ENCODE measurements at places on chromosomes 13 and 19. TPM values are rescaled to one million over a fixed set of nuclear protein-coding genes. Genes with fewer than 3 reads are reported as not detected.
A peak's percentile ranks its signal among the peaks of the same experiment; 100 is the strongest.

Gene FOSB
- 43.8 TPM for total RNA-seq

Gene CYP4F11
- total RNA-seq = not detected

Gene SLC25A41
- 0.20 TPM for total RNA-seq

Gene TICAM1
- total RNA-seq = 12.3 TPM

Gene RCBTB1
- total RNA-seq = 20.1 TPM

Gene RAB20
- total RNA-seq = 7.8 TPM

Gene AP1M2
- not detected for total RNA-seq

Gene UPK1A
- total RNA-seq = not detected

- H3K27me3 ChIP-seq = no peaks in the 10 kb centered on the region
- no peak overlapping the region for H3K27ac ChIP-seq
- no peaks in the 10 kb centered on the region for H3K36me3 ChIP-seq
Observed at GRCh38 chr13:96229356-96229755, 139.4 kb downstream of the HS6ST3 start.

DNA sequence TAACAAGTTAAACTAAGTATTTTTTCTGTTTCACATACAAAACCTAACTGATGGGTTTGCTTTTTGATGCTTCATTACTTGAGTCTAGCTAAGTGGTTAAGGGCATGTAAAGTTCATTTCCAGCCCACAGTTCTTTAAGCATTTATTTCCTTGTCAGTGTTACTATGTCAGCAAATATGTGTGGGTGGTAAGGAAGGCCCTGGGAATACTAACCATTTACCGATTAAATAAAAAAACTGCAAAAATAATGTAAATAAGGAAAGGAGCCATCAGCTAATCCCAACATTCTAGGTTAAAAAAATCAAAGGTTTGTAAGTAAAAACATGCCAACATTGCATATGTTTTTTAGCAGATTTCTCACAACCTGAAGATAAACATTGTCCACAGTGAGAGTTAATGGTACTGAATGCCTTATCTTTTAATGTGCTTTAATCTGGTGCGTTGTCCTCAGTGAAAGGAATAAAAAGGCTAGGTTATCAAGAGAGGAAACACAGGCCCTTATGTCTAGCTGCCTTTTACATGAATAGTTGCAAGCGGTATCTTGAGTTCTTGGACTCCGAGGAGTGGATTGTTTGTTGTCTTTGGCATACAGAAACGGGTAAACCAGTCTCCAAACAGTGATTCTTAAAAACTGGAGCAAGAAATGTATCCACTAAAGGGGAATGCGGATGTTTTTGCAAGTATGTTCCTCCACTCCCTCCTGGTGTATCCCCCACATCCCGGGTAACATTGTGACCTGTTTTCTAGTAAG is 949.6 kb upstream of the SLC10A2 start:
- H3K27ac ChIP-seq = no peak overlapping the region
- DNase-seq = no peak
- peaks cover 10% of the 10 kb centered on the region for H3K4me1 ChIP-seq

- H3K4me3 ChIP-seq = no peak overlapping the region
- H3K27me3 ChIP-seq = no peaks in the 10 kb centered on the region
- H3K27ac ChIP-seq = peak overlapping the region; percentile 98
- DNase-seq = peak; percentile 14
- peaks cover 49% of the 10 kb centered on the region for H3K4me1 ChIP-seq
Observed at GRCh38 chr19:47107953-47108746, 5.4 kb downstream of the ZC3H4 start.

DNA sequence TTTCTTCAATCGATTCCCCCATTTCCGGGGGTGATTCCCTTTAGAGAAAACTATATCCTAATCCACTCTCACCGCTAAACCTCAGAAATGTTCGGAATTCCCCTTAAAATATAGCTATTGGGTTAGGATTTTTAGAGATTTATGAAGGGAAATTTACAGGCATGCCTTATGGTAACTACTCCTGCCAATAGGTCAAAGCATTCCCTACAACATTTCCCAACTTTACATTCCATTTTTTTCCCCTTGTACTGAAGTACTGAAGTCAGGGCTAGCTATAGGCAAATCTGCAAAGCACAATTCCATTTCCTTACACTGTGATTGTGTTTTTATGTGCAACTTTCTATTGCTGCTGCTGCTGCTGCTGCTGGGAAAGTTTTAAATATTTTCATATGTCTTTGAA is 2.1 kb downstream of the EDNRB start:
- no peak for DNase-seq
- H3K4me3 ChIP-seq = no peak overlapping the region
- H3K27me3 ChIP-seq = peaks cover 5% of the 10 kb centered on the region
- H3K36me3 ChIP-seq = no peaks in the 10 kb centered on the region
- H3K4me1 ChIP-seq = peaks cover 6% of the 10 kb centered on the region

GRCh38 chr19:55141696-55142095 is 7.3 kb downstream of the TNNT1 start:
- no peak overlapping the region for H3K27ac ChIP-seq
- peaks cover 3% of the 10 kb centered on the region for H3K4me1 ChIP-seq

DNA sequence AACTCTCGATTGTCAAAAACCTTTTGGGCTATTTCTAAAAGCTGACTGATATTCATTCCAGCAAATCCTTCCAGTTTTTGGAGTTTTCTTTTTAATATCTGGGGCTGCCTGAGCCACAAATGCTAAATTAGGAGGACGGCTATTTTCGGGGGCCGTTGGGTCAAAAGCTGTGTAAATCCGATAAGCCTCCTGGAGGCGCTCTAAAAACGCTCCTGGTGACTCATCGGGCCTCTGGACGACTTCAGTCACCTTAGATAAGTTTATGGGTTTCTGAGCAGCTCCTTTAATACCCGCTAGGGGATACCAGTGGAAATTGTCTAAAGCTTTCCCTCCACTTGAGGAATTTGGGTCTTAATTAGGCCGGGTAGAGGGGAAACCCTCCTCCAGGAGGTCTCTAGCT is 66.4 kb downstream of the ZNF730 start:
- no peak overlapping the region for H3K4me3 ChIP-seq
- peaks cover 6% of the 10 kb centered on the region for H3K36me3 ChIP-seq
- H3K27ac ChIP-seq = no peak overlapping the region
- no peak for DNase-seq
- no peaks in the 10 kb centered on the region for H3K27me3 ChIP-seq
- H3K4me1 ChIP-seq = no peaks in the 10 kb centered on the region

DNA sequence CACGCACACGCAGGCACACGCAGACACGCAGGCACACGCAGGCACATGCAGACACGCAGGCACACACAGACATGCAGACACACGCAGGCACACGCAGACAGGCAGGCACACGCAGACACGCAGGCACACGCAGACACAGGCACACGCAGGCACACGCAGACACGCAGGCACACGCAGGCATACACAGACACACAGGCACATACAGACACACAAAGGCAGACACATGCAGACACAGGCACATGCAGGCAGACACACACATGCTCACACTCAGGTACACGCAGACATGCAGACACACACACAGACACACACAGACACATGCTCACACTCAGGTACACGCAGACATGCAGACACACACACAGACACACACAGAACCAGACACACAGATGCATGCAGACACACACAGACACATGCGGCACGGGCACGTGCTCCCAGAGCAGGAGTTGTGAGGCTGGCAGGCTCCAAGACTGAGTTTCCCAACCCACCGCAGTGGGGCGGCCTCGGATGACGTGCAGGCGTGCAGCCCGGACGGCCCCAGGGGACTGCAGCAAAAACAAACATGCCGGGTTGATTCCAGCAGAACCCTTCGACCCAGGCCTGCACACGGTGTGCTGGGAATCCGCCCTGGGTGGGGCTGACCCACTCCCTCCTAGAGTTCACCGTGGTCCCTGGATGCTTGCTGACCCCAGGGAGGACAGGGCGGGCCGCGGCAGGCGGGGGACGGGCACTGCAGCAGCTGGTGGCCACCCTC is 100.0 kb downstream of the GADD45B start:
- H3K27ac ChIP-seq = peak overlapping the region; percentile 96
- no peaks in the 10 kb centered on the region for H3K36me3 ChIP-seq
- peak; percentile 95 for DNase-seq
- H3K4me1 ChIP-seq = peaks cover 54% of the 10 kb centered on the region
- no peaks in the 10 kb centered on the region for H3K27me3 ChIP-seq

DNA sequence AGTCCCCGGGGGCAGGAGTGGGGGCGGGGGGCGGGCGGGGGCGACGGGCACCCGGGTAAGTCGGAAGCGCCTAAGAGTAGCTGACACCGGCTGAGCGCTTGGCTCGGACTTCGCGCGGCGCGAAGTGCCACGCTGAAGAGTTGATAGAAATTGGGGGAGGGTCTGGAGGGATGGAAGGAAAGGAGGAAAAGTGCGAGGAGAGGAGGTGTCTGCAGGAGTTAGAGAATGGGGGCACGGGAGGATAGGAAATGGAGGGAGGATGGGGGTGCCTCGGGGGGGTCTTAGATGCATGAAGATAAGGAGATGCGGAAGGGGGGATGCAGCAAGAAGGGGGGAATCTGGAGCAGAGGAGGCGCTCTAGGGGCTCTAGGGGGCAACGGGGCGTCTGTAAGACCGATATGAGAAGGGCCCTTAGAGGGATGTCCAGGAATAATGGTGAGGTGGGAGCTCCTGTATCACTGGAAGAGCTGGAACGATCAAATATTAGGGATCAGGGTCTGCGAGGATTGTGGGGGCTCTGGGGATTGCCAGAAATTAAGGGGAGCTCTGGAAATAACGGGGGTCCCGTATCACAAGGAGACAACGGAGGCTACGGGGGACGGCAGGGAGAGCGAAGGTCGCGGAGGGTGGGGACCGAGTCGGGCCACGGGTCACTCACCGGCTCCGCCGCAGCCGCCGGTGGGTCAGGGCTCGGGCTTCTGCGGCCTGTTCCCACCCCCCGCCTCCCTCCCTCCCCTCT is at the start of gene MYPOP:
TSS of gene MYPOP (minus strand) at position 702 of the 739 bp plus-strand sequence. CDS start 840 bp downstream, outside the sequence.
- peaks cover 12% of the 10 kb centered on the region for H3K36me3 ChIP-seq
- H3K4me3 ChIP-seq = peak within 1 kb of the TSS; percentile 90
- no peak for DNase-seq
- no peaks in the 10 kb centered on the region for H3K27me3 ChIP-seq
- H3K4me1 ChIP-seq = peaks cover 17% of the 10 kb centered on the region

- no peaks in the 10 kb centered on the region for H3K27me3 ChIP-seq
- peaks cover 2% of the 10 kb centered on the region for H3K36me3 ChIP-seq
- peaks cover 60% of the 10 kb centered on the region for H3K4me1 ChIP-seq
- peak overlapping the region; percentile 79 for H3K27ac ChIP-seq
Observed at GRCh38 chr13:94239135-94239534, 240.3 kb downstream of the DCT start.

DNA sequence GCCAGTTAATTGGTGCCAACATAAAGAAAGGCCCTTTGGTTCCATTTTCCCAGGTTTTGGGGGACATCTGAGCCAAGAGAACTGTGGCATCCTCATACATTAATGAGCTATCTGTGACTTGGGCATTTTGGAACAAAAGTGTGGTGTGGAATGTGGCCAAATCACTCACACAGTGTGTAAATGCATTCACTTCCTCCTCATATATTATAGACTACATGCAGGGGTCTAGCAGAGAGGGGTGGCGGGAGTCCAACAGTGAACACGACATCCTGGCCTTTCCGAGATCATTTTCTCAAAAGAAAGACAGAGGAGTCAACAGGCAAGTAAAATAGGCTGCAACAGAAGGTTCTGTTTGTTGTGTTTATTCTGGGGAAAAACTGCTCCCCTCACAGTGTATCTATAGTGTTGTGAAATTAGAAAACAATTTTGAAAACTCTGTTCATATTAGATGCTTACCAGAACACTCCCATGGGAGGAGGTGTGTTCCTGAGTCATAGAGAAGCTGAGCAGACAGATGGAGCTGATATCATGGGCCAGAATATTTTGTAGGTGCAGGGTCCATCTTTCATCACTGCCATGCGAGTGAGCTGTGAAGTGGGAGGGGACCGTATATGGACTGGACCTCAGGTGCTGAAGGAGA is 36.9 kb downstream of the PABPC3 start:
- no peak overlapping the region for H3K27ac ChIP-seq
- H3K4me1 ChIP-seq = no peaks in the 10 kb centered on the region
- no peak for DNase-seq
- no peak overlapping the region for H3K4me3 ChIP-seq

DNA sequence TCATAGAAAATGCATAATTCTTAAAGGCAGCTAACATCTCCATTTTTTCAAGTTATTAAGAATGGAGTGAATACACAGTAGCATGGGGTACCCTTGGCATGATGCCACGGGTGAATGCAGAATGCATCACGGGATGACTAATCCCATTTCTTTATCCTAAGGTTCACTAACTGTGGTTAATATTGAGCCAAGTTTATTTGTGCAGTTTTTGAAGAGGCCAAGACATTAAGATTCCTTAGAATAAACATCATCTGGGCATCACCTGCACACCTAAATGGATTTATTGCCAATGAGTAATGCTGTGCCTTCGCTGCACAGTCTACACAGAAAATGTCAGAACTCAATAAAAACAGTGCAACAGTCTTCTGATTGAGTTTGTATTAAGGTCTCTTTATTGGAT is 333.1 kb downstream of the GPC6 start:
- peaks cover 25% of the 10 kb centered on the region for H3K4me1 ChIP-seq
- no peaks in the 10 kb centered on the region for H3K27me3 ChIP-seq
- DNase-seq = no peak
- no peak overlapping the region for H3K4me3 ChIP-seq

- DNase-seq = peak; percentile 38
- peaks cover 83% of the 10 kb centered on the region for H3K4me1 ChIP-seq
- H3K27me3 ChIP-seq = no peaks in the 10 kb centered on the region
- H3K4me3 ChIP-seq = no peak overlapping the region
- no peaks in the 10 kb centered on the region for H3K36me3 ChIP-seq
Observed at GRCh38 chr19:6064336-6065073, 45.8 kb downstream of the RFX2 start.

- H3K36me3 ChIP-seq = peaks cover 38% of the 10 kb centered on the region
- H3K27me3 ChIP-seq = no peaks in the 10 kb centered on the region
- no peak overlapping the region for H3K27ac ChIP-seq
- DNase-seq = no peak
- H3K4me3 ChIP-seq = no peak overlapping the region
- H3K4me1 ChIP-seq = peaks cover 21% of the 10 kb centered on the region
Observed at GRCh38 chr13:114324334-114324733, 10.0 kb downstream of the CHAMP1 start.

DNA sequence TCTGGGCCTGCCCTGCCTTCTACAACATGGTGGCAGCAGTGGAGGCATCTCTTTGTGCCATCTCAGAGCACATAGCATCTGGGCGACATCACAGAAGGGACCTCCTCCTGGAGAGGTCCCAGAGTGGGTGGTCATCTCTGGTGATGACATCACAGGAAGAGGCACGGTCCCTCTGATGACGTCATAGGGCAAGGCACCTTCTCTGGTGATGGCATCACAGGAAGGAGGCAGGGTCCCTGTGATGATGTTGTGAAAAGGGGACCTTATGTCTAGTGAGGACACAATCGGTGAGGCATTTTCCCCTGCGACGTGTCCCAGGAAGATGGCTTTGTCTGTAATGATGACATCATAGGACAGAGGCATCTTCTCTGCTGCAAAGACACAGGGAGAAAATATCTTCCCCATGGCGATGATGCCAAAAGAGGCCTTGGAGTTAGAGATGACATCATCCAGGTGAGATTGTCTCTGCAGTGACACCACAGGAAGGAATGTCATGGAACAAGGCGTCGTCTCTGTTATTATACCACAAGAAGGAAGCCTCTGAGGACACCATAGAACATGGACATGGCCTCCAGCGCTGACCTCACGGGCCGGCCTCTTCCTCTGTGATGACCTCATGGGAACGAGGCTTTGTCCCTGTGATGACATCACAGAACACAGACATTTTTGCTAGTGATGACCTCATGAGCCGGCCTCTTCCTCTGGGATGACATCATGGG is 10.7 kb downstream of the SHISA7 start:
- DNase-seq = no peak
- no peaks in the 10 kb centered on the region for H3K36me3 ChIP-seq
- H3K27ac ChIP-seq = no peak overlapping the region
- no peak overlapping the region for H3K4me3 ChIP-seq
- H3K27me3 ChIP-seq = peaks cover 7% of the 10 kb centered on the region
- no peaks in the 10 kb centered on the region for H3K4me1 ChIP-seq

All from chondrocyte (in vitro differentiated cells).